ENCODE measurements at places on chromosomes 7 and 10.

DNA sequence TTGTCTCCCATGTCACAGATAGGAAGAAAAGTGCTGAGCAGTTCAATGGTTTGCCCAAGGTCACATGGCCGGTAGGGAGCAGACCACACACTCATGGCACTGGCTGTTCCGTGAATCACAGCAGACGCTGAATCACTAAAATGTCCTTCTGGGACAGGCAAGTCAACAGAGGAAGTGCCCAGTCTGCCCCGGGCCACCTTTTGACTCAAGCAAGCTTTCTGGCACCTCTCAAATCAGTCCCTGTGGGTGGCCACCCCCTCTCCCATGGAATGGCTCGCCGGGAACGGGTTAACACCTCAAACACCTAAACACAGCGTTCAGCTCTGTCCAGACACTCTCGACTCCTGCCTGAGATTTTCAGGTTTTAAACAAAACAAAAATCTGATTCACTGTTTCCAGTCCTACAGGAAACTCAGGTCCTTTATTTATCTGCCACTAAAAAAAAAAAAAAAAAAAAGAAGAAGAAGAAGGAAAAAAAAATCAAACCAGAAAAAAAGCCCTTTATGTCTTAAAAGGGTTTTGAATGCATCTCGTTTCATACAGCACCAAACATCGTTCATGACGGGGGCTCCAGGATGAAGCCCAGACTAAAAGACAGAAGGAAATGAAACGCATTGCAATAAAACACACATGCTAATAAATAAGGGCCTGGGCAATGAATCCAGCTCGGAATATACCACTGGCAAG is 15.5 kb downstream of the CARD11 start:
- no peaks in the 10 kb centered on the region for H3K36me3 ChIP-seq
- DNase-seq: peak; percentile 82
- H3K27me3 ChIP-seq: no peaks in the 10 kb centered on the region
- no peak overlapping the region for H3K27ac ChIP-seq
- H3K4me3 ChIP-seq: no peak overlapping the region

GRCh38 chr10:122374859-122375678 is 561 bp downstream of the PLEKHA1 start:
- H3K27me3 ChIP-seq: no peaks in the 10 kb centered on the region
- H3K27ac ChIP-seq: peak overlapping the region; percentile 65
- no peaks in the 10 kb centered on the region for H3K36me3 ChIP-seq
- no peaks in the 10 kb centered on the region for H3K4me1 ChIP-seq

DNA sequence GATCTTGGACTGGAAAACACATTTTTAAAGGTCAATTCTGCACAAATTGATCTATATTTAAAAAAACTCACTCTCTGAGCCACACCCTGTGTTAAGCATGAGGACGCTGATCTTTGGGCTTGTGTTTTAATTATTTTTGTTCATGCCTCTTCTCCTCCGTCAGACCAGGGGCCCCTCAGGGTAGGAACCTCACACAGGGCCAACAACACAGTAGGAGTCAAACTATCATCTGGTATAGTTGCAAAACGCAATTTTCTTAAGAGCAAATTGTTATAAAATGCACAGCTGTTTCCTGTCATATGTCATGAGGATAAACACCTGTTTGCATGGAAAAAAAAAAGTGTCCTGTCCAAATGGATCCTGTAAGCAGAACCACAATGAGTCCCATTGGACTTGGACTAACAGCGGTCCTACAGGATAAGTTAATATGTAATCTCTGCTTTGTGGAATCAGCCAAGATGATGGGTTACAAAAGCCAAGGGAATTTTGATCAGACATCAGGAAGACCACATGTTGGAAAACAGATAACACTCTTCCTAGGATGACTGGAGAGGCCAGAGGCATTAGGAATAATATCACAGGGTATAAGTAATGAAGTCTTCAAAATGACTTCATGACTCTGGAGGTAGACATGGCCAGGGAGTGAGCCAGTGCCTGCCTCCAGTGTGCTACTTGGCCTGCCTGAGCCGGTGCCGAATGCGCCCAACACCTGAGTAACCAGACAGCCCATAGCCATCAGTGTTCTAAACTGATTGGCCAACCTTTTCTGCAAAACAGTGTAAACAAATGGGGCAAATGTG is 184.9 kb upstream of the ADCY1 start:
- no peak overlapping the region for H3K4me3 ChIP-seq
- no peaks in the 10 kb centered on the region for H3K27me3 ChIP-seq
- DNase-seq: no peak
- no peak overlapping the region for H3K27ac ChIP-seq
- no peaks in the 10 kb centered on the region for H3K36me3 ChIP-seq
- no peaks in the 10 kb centered on the region for H3K4me1 ChIP-seq

- no peaks in the 10 kb centered on the region for H3K4me1 ChIP-seq
- no peak overlapping the region for H3K4me3 ChIP-seq
- peak overlapping the region; percentile 76 for H3K27ac ChIP-seq
- H3K36me3 ChIP-seq: no peaks in the 10 kb centered on the region
- H3K27me3 ChIP-seq: no peaks in the 10 kb centered on the region
- no peak for DNase-seq
Measured at GRCh38 chr7:30910411-30911073, 1.1 kb upstream of the AQP1 start.

GRCh38 chr7:119664601-119665000 is 608.4 kb upstream of the KCND2 start:
- DNase-seq: no peak
- no peak overlapping the region for H3K4me3 ChIP-seq
- no peak overlapping the region for H3K27ac ChIP-seq
- H3K27me3 ChIP-seq: no peaks in the 10 kb centered on the region
- no peaks in the 10 kb centered on the region for H3K4me1 ChIP-seq

DNA sequence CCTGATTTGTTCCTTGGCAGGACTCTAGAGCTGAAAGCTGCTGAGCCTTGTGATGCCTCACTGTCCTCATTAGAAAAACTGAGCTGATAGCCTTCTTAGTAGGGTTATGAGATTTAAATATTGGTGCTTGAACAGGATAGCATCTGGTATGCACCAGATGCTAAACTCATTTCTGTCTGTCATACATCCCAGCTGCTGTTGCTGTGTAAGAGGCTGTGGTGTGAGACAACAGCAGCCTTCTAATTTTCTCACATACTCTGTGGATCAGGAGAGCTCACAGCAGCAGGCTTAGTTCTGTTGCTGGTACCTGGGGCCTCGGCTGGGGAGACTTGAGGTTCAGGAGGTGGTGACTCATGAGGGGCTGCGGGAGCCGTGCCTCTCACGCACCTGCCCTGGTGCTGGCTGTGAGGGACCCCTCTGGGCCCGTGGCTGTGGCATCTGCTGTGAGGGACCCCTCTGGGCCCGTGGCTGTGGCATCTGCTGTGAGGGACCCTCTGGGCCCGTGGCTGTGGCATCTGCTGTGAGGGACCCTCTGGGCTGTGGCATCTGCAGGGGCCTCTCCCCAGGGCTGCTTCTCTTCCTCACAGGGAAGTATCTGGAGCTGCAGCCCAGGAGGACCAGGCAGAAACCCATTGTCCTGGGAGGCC is 12.5 kb downstream of the DYNC2I1 start:
- H3K27ac ChIP-seq: no peak overlapping the region
- no peaks in the 10 kb centered on the region for H3K4me1 ChIP-seq
- no peaks in the 10 kb centered on the region for H3K36me3 ChIP-seq
- no peak for DNase-seq

Data from aorta (tissue), 5 donors.